ENCODE measurements at places on chromosomes 6 and 20.

GRCh38 chr20:53001498-53002301, 29.5 kb downstream of the TSHZ2 start:
- no peak for DNase-seq

GRCh38 chr6:143223895-143224294, 163.2 kb downstream of the AIG1 start:
- no peak for DNase-seq

DNA sequence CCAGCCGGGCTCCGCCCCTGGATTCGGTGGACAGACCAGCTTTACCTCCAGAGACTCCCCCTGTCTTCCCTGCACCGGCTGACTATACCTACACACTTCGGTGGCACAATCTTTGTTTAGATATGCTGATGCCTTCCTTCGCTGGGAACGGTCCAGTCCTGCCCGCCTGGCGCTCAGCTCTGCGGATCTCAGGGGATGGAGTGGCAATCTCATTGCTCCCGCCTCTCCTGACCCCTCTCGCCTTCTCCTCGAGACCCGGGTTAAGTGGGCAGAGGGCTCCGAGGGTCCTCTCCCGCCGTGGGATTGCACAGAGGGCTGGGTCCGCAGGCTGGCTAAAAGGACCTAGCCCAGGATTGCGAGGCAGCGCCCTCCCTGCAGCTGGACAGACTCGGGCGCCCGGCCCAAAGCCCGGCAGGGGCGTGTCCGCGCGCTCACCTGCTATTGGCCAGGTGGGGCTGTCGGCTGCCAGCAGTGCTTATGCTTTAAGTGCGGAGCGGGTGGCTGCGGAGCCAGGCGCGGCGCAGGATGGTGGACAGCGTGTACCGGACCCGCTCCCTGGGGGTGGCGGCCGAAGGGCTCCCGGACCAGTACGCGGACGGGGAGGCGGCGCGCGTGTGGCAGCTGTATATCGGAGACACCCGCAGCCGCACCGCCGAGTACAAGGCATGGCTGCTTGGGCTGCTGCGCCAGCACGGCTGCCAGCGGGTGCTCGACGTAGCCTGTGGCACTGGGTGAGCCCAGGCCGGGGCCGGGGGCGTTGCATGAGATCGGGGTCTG, at the start of gene GNMT:
Gene GNMT, plus strand, starts transcription at position 512 of the 777 bp plus-strand sequence. Its CDS starts 14 bp downstream, at position 526.
- DNase-seq = no peak

GRCh38 chr20:11995805-11996567, 78.3 kb downstream of the BTBD3 start:
- DNase-seq = no peak

DNA sequence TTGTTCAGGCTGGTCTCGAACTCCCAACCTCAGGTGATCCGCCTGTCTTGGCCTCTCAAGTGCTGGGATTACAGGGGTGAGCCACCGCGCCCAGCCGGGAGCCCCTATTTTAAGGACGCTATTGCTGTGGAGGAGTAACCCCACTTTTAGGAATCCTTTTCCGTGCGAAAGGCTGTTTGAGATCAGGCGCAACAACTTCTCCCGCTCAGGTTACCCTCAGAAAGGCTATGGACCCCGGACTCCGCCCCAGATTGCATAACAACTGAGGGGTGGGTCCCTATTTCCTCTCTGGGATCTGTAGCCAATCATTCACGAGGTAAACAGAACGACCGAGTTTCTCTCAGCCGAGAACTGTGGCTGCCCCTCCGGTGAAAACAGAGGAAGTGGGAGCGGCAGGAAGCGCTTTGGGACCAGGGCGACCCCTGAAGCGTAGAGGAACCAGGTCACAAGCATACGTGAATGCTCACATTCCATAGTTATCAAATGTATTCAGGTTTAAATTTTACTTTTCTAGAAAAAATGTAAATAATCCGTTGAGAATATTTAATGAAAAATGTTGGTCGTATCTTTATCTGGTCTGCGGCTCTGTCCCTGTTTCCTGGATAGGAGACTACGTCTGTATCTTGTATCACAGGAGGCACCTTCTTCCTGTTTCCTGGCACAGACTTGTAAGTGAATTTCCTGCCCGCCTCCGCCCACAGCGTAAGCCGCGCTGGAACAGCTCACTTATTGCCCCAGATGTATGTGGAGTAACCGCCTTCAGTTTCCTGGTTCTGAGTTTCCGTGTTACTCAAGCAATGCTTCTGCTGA, 26.8 kb downstream of the HLA-E start:
- peak; percentile 82 for DNase-seq

- DNase-seq = no peak
These were observed 119.0 kb downstream of the ALDH8A1 start for GRCh38 chr6:134830940-134831339.

DNA sequence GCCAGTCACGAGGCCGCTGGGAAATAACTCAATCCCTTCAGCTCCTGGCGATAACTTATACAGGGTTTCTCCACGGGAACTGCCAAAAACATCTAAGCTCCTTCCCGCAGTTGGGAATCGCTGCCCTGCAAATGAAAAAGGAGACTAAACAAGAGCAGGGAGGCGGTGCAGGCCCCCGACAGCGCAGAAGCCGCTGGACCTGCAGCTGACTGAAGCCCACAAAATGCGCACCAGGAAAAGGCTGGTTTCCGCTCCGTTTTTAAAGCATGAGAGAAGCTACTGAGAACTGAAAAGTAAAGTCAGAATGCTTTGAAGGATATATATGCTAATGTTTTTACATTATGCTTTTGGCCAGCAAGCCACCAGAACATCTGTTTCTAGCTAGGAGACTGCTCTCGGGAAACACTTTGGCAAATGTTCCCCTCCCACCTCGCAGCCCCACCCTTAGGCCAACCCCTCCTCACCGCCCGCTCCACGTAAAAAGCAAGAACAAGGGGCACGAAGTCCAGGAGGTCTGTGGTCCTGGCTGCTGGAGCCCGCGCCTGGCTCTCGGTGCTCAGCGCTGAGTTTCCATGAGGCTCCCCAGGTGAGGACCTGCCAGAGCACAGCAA, 90.5 kb downstream of the SOD2 start:
- no peak for DNase-seq

DNA sequence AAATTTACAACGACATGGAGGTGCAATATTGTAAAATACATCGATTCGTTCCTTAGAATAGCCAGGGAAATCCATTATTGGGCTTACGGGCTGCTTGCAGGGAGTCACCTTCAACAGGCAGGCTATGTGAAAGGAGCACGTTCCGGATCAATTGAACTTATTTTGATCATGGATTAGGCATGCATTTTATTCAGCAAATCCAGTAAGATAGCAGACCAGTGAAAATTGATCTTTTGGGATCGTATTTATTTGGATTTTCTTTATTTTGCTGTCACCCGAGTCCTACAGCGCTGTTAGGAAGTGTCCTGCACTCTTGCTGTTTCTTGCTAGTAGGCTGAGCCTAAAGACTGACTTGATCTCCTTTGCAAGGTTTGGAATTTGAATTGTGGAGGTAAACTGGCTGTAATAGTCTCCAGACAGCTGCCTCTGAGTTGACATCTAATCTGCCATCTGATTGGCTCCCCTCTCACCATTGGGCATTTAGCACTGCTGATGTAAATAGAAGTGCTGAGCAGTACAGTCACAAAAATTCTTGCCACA, 3.0 kb downstream of the ARID1B start:
- peak; percentile 25 for DNase-seq

GRCh38 chr6:142359271-142359960, 57.6 kb downstream of the ADGRG6 start:
- DNase-seq = no peak

GRCh38 chr20:11826334-11826733, 91.4 kb upstream of the BTBD3 start:
- DNase-seq = no peak

DNA sequence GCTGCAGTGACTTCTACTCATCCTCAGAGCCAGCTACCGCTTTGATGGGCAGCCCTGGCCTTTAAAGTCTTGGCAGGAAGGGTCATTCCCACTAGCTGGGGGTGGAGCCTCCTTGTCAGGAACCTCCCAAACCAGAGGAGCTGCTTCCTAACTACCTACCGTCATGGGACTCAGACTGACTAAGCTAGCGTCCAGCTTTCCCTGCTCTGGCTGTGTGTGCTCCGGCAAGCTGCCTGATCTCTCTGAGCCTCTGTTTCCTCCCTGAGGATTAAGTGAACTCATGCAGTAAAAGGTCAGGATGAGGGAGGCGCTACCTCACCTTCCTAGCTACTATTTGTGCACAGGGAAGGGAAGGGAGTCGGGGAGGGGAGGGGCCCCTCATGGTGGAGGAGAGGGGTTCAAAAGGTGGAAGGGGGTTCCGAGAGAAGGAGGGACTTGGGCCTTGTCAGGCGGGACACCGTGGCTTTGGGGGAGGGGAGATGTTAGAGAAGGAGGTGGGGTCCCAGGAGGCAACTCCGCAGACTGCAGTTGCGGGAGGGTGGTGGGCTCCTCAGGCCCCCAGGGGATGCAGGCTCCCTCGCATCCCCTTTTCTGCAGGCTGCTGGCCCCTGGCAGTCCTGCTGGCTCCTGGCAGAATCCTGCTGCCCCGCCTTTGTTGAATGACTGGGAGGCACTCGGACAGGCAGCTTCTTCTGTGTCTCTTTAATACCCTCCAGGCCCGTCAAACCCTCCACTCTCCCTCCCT, 9.8 kb downstream of the DUSP15 start:
- DNase-seq = no peak

DNA sequence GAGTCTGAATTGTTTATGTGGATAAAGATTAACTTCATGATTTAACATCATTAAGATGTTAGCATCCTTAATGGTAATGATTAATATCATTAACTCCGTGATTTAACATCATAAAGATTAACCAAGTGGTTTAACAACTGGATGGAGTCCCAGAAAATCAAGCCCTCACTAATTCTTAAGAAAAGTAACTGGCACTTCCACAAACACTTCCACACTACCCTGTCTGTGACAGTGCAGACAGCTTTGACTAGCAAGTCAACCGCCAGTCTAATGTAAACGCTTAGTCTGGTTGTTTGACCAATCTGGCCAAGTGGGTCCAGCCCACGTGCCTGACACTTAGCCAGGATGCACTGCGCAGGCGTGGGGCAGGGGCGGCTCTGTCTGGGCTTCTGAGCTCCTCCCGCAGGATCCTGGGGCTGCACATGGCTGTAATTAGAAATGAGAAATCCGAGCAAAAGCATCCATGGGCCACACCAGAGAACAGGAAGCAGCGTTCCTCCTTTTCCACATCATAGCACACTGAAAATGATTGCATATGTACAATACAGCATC, 424.2 kb downstream of the FOXA2 start:
- no peak for DNase-seq

GRCh38 chr6:40688214-40688761, 101.1 kb upstream of the LRFN2 start:
- DNase-seq = no peak

DNA sequence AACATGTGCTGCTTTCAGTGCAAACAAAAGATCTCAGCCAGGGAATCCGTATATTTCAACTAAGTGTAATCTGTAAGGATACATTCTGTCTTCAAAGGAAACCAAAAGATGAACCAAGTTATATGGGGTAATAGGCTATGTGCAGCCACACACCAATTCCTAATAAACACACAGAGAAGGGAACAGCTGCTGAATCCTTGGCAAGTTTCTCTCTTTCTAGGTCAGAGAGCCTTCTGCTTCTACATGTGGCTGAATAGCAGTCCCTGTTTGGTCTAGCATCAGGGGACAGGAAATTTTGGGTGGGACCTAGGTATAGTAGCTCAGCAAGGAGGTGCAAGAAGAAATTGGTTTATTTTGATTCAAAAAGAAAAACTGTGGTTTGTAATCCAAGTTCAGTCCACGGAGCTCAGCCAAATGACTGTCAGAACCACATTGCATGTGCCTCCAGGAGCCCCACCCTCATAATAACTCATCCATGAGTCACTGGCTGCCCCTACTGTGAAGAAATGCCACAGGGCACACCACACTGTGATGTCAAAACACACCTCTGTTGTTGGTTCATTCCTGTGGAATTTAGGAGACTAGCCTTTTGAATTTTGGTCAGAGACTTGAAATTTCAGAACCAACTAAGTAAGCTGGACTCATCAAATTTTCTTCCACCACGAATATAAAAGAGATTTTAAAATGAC, 21.1 kb downstream of the SPTLC3 start:
- DNase-seq = no peak

DNA sequence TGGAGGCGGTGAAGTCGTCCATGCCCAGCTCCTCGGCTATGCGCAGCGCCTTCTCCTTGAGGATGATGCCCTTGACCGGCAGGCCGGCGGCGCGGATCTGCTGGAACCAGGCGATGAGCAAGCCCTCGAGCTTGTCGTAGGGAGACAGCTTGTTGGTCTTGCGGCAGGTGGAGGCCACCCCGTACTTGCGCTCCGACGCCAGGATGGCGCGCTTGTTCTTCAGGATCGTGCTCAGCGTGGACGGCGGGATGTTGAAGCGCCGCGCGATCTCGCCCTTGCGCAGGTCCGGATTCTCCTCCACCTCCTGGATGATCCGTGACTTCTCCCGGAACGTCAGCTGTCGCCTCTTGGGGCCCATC, 435 bp downstream of the CENPB start:
- no peak for DNase-seq

- no peak for DNase-seq
These were observed 1288.1 kb upstream of the MAP3K7 start for GRCh38 chr6:91874971-91875370.

DNA sequence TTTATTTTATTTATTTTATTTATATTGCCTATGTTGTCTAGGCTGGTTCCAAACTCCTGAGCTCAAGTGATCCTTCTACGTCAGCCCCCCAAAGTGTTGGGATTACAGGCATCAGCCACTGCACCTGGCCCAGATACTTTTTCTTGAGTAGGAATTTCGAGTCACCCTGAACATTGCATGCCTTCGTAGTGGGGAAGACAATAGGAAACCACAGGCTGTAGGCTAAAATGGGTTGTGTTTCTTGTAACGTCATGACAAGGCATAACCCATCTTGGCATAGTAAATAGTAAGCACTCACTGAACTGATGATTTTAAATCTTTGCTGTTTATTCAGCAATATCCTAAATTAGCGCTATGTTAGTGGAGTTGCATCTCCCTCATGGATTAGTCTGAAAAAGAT, 34.9 kb downstream of the PTPN1 start:
- no peak for DNase-seq

- no peak for DNase-seq
These were observed 31.4 kb downstream of the SMLR1 start for GRCh38 chr6:130858498-130859160.

GRCh38 chr6:65646544-65646943, 60.5 kb downstream of the EYS start:
- DNase-seq = no peak

DNA sequence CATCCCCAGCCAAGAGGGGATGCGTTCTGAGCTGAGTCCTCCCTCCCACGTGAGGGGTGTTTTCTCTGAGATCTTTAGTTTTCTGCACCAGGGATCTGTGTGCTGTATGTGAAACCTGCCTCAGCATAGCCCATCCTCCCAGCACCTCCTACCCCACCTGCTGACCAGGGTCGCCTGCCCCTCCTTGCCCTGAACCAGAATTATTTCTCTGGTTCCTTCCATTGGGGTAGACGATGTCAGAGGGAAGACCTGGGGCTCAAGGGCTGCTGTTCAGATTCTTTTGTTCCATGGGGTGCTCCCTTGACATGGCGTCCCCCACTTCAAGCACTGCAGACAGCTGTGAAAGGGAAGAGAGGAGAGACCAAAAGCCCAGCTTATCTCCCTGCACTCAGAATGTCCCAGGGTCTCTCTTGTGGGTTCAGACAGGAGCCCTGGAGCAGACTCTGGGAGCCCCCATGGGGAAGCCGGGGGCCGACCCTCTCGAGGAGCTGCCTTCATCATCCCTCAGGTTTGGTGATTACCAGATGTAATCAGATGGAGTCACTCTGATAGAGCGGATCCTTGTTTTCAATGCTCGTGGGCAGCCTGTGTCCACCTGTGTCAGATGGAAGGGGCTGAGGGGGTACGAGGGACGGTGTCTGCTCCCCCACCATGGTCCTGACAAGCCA, 74.3 kb downstream of the ERMARD start:
- DNase-seq = no peak

All from activated T-cell treated with anti-CD3 and anti-CD28 coated beads for 4 hours (primary cell).